ENCODE measurements at places on chromosomes 5 and 9. TPM values are rescaled to one million over a fixed set of nuclear protein-coding genes. Genes with fewer than 3 reads are reported as not detected.

The SH3PXD2B gene
- total RNA-seq = 0.15 TPM

The BTNL3 gene
- total RNA-seq = not detected

The PDGFRB gene
- not detected for total RNA-seq

The IFNA5 gene
- total RNA-seq = not detected

The SPATA9 gene
- not detected for total RNA-seq

The MEGF9 gene
- total RNA-seq = 55.4 TPM

The ACOT12 gene
- total RNA-seq = 0.26 TPM
